Suppressor macrophage (primary cell): ENCODE measurements at places on chromosomes 2 and 18.

DNA sequence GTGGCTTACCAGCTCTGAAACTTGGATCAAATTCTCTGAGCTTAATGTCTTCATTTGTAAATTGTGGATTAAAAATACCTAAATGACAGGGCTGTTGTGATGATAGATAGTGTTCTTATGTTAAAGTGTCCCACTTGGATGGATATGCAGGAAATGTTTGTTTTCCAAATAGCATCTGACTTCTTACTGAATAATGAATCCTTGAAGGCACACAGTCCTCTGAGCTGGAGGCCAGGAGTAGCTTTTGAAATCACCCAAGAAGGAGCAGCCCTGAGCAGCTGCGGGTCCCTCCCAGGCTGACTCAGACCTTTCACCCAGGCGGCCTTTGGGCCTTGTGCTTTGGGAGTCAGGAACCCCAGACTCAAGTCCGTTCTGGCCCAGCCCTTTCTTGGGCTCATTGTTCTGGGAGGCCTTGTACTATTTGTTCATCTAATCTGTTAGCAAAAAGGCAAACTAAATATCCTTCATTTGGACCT is 173.0 kb upstream of the GATA6 start:
- DNase-seq: no peak

GRCh38 chr2:173271825-173272224 is 82.8 kb upstream of the CDCA7 start:
- DNase-seq: no peak

DNA sequence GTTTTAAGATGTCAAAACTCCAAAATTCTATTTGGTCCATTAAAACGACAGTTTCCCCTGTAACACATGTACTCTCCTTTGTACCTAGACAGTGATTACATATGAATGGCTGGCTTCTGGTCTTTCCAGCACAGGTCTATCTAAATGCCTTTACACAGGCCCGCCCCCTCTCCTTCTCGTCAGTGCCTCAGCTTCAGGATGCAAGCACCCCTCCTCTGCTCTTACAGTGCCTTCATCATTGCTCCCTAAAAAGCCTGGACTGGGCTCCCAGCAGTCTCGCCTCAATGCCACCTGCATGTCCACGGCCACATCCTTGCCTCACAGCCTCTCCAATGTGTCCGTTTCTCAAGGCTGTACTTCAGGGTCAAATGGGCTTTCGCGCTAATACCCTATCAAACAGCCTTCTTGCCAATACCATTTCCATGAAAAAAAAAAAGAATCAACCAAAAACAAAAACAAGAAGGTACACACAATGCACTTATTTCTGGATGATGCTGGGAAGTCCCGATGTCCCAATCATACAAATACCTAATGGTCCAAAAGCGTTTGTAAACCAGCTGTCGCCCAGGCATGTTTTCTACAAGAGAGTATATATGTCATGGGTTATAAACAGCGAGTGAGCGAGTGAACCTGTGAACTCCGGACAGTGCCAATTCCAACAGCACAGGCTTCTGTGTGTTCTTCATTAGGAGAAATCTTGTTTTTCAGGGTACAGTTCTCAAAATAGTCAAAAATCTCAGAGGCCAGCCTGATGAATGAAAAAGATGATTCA is 77.2 kb downstream of the EIPR1 start:
- DNase-seq: no peak

- DNase-seq: no peak
Observed at GRCh38 chr2:189144700-189145211, 34.8 kb downstream of the COL5A2 start.

DNA sequence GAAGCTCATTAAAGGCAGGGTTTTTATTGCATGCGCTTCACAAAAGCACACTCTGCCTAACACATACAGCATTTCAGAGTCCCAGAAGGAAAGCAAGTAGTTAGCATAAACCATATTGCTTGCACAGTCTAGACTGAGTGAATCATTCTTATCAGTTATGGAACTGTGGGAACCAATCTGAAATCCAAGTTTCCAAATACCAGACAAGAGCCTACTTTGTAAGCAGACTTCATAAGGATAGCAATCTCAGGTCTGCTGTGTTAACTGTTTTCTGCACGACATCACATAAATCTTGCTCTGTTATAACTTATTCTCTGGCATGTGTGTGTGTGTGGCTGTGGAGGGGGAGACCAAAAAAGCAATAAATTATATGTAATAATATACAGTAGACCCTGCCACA is 608.1 kb upstream of the REG3G start:
- no peak for DNase-seq

GRCh38 chr18:76405681-76406356 is 89.2 kb downstream of the ZNF516 start:
- DNase-seq: peak; percentile 71

DNA sequence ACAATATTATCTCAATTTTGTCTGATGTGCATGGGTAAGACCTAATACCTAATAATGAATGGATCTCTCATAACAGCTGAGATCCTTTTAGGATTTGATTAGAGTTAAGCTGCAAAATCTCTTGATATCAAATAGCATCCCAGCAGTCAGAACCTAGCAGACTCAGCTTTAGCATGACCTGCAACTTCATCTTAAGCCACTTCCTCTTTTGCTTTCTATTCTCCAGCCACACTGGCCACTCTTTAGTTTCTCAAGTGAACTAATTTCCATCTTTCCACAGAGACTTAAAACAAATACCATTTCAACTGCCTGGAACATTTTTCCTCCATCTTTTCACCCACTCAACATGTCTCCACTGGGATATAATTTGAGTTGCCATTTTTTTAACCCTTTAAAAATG is 1251.6 kb upstream of the ZEB2 start:
- DNase-seq: peak; percentile 21

- DNase-seq: no peak
Observed at GRCh38 chr2:233433794-233434193, 79.5 kb downstream of the DGKD start.

GRCh38 chr2:52386433-52387030 is 1354.6 kb upstream of the NRXN1 start:
- DNase-seq: no peak

- DNase-seq: no peak
Observed at GRCh38 chr2:32832821-32833220, 113.9 kb upstream of the LTBP1 start.

DNA sequence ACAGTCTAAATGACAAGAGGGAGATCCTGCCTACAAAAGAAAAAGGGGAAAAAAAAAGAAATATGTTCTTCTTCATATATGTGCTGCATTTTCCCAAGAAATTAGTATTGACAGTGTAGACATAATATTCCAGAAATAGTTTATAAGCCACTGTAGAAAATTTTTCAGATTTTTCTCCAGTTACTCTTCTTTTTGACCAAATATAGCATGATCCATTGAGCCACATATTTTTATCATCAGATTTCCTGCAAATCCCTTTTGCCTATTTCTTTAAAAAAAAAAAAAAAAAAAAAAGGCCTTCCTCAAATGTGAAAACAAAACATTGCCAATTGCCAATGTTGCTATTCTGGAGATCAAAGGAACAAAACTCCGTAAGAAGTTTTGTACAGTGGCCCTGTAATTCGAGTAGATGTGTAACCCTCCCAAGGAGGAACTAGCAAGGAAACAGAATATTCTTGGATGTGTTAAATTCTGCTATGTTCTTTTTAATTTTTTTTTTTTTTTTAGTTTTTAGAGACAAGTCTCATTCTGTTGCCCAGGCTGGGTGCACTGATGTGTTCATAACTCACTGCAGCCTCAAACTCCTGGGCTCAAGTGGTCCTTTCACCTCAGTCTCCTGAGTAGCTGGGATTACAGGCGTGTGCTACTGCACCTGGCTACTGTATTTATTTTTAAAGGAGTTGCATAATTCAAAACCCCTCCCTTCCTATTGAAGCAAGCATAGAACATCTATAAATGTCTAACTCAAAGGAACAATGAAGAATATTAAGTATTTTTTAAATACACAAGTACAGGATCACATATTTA is 12.5 kb upstream of the CABYR start:
- DNase-seq: no peak

DNA sequence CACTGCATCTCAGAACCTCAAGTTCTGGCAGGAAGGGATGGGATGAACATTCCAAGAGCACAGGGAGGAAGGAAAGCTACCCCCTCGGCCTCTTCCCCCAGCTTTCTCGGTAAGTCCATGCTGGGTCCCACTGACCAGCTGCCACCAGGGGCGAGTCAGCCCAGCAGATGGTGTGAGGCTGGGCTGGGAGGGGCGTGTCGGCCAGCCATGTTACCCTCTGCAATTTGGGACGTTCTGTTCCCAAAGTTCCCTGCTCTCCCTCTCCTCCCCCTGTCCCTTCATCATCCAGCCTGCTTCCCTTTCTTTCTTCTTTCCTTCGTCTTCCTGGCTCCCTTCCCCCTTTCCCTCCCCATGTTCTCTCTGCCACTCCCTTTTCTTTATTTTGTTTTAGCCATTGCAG is 74.3 kb upstream of the TNP1 start:
- DNase-seq: no peak

GRCh38 chr2:121866789-121867188 is 111.3 kb downstream of the TSN start:
- no peak for DNase-seq

DNA sequence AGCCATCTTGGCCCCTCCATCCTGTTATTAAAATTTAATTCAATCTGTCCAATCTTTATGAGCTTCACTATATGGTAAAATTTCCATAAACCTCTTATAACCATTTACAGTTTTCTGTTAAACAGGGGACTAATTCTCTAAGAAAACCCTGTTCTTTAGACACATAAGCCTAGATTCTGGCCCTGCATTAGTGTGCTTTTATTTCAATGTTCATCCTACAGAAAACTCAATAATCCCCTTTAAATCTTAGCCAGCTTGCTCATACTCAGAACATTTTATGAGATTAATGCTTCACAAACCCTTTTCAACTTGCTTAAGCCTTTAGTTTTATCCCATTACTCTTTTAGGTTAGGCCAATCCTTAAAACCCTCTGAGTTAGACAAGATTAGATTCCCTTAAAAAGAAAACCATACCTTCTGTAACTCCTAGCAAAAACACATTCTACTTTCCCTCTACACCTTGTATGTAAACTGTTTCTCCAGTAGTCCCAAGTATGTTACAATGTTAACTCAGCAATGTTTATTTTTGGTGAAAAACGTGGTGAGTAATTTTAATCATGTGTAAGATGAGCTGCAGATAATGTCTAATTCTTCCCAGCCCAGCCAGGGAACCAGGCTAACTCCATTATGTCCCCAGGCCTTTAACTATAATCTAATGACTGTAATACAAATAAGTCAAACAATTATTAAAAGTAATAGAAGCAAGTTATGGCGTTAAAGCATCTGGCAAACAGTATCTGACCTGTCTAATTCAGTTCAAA is 1953.4 kb upstream of the LRRTM1 start:
- DNase-seq: no peak

GRCh38 chr2:8197101-8197500 is 484.8 kb upstream of the ID2 start:
- no peak for DNase-seq

GRCh38 chr2:145797692-145798091 is 1277.8 kb upstream of the ZEB2 start:
- DNase-seq: no peak

GRCh38 chr18:7090771-7091170 is 26.8 kb downstream of the LAMA1 start:
- no peak for DNase-seq

- no peak for DNase-seq
Observed at GRCh38 chr2:136010126-136010525, 24.7 kb upstream of the DARS1 start.

DNA sequence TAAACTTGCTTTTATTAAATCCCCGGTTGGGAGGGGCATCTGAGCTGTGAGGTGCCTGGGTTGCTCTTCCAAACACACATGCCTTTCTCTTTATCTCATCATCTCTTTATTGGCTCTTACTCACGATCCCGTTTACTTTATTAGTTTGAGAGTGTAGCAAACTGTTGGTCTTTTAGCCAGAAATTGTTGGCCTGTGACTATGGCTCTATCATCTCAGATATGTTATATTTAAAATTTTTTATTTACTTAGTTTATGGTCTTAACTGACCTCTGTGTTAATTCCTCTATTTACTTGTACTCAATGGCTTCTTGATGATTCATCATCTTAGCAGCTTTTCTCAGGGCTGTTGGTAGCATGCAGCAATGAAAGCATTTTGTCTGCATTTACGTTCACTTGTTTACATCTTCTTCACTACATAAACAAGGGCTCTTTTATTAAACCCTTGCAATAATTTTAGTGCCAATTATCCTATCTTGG is 408.4 kb downstream of the HRH4 start:
- DNase-seq: no peak

DNA sequence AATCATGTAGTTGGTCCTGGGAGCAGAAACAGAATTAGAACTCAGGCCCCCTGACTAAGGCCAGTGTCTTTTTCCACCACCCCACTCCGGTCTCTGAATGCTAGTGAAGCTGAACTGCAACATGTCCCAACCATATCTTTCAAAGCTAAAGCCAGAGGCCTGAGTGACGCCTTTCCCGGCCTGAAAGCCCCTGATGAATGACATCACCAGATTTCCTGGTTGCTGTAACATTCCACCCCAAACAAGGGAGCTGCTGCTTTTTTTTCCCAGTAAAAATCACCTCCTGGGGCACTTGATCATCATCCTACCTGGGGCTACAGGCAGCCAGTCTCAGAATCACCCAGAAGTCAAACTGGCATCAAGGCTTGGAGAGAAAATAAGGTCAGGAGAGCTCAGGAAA is 162.7 kb downstream of the ARL4C start:
- DNase-seq: no peak

GRCh38 chr2:140462990-140463389 is 1667.8 kb downstream of the LRP1B start:
- no peak for DNase-seq

GRCh38 chr2:146986161-146986560 is 858.7 kb upstream of the ACVR2A start:
- DNase-seq: no peak

DNA sequence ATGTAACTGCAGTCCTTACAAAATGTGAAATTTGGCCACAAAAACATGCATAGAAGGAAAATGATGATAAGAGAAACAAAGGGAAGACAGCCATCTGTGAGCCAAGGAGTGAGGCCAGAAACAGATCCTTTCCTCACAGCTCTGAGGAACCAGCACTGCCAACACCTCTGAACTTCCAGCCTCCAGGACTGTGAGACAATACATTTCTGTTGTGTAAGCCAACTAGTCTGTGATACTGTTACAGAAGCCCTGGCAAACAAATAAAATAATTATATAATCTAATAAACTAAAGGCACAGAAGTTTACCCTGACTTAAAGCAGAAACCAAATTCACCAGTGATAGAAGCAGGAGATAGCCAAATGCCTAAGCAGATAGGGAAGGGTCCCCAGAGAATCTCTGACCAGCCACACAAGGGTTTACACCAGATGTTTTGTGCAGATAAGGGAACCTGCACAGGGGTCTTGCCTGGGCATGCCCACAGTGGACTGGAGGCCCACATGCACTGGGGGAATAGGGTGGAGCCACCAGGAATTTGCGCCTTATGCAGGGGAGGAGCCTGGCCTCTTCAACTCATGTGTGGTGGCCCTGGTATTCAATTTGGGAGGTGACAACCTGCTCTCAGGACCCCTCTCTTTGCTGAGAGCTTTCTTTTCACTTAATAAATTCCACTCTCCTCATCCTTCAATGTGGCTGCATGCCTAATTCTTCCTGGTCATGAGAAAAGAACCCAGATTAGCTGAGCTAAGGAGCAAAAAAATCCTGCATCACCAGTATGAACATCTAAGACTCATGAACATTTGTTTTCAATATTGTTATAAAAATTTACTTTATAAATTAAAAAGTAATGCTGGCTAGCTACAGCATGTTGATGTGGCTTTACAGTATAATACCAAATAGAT is 3.8 kb upstream of the GCC2 start:
- DNase-seq: no peak
